Body of pancreas (tissue), 4 donors: ENCODE measurements at places on chromosomes 3 and 15. TPM values are rescaled to one million over a fixed set of nuclear protein-coding genes. Genes with fewer than 3 reads are reported as not detected.
A peak's percentile ranks its signal among the peaks of the same experiment; 100 is the strongest.

DNA sequence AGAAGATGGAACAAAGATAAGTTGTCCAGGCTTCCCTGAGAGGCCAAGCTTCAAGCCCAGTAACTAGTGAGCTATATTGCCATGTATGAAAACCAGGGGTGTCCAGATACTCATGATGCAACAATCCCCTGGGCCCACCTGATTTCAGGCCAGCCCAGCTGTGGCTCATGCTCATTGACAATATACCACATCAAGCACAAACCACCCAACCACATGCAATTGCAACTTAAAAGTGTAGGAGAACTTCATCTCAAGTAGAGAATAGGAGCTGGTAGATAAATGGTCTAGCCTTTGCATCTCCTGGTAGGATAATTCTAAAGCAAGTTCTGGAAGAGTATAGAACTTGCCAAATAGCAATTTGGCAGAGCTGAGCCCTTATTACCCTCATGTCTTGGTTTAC lies 561.3 kb downstream of the IGSF11 start:
- H3K4me1 ChIP-seq, result no peaks in the 10 kb centered on the region
- no peak overlapping the region for H3K27ac ChIP-seq
- H3K36me3 ChIP-seq, result no peaks in the 10 kb centered on the region
- no peak overlapping the region for H3K4me3 ChIP-seq
- DNase-seq, result no peak

GRCh38 chr15:77741106-77741505 lies 108.4 kb upstream of the LINGO1 start:
- no peaks in the 10 kb centered on the region for H3K36me3 ChIP-seq
- H3K27me3 ChIP-seq, result no peaks in the 10 kb centered on the region
- DNase-seq, result no peak
- H3K4me1 ChIP-seq, result no peaks in the 10 kb centered on the region
- H3K27ac ChIP-seq, result no peak overlapping the region
- no peak overlapping the region for H3K4me3 ChIP-seq

- DNase-seq, result no peak
- no peak overlapping the region for H3K27ac ChIP-seq
- H3K36me3 ChIP-seq, result no peaks in the 10 kb centered on the region
- no peaks in the 10 kb centered on the region for H3K4me1 ChIP-seq
Observed at GRCh38 chr15:100783760-100784492, 95.7 kb upstream of the ALDH1A3 start.

NEO1 gene
- total RNA-seq, result 29.7 TPM

GRCh38 chr15:74179101-74179841 lies 5.8 kb downstream of the ISLR start:
- H3K27ac ChIP-seq, result peak overlapping the region; percentile 7
- peak; percentile 59 for DNase-seq
- peaks cover 6% of the 10 kb centered on the region for H3K4me1 ChIP-seq
- H3K4me3 ChIP-seq, result no peak overlapping the region

CHRNA5 gene
- 1.6 TPM for total RNA-seq

ZPLD1 gene
- 0.26 TPM for total RNA-seq

THAP10 gene
- 1.3 TPM for total RNA-seq

DNA sequence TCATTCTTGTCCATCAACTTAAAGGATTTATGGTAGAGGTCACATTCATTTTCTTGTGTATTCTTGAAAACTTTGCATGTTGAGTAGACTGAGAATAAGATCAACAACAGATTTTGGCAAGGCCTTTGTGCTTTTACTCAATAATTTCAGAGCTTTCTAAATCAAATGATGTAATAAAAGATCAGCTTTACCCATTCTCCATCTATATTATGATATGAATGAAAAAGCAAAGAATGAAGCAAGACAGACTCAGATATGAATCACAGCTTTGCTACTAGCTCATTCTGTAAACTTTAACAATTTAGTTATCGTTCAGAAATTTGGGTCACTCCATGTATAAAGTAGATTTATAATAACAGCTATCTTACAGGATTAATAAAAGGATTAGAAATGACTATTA lies 275.8 kb upstream of the ARL6 start:
- no peaks in the 10 kb centered on the region for H3K27me3 ChIP-seq
- H3K36me3 ChIP-seq, result no peaks in the 10 kb centered on the region
- DNase-seq, result no peak
- H3K4me3 ChIP-seq, result no peak overlapping the region
- no peak overlapping the region for H3K27ac ChIP-seq
- no peaks in the 10 kb centered on the region for H3K4me1 ChIP-seq
